Vagina (tissue), 2 donors: ENCODE measurements at places on chromosomes 1 and 21.

DNA sequence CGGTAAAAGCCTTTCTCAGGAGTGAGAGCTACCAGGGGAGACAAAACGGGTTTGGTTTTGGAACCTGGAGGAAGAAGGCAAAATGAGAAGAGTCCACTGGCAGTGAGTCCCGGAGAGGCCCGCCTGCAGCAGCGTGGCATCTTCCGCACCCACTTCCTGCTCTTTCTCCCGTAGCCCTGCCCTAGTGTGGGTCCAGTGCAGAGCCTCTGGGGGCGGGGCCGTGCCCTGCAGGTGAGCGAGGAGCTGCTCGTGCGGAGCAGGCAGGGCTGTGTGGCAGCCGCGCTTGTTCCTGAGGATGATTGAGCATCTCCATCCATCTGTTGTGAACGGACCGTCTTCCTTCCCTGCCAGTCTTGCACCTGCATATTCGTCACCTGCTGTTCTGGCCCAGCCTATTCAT lies 66.5 kb downstream of the PEX14 start:
- no peak for DNase-seq

- no peak for DNase-seq
Observed at GRCh38 chr1:103256490-103256889, 148.2 kb upstream of the COL11A1 start.

- no peak for DNase-seq
Observed at GRCh38 chr1:113442131-113442530, 51.8 kb downstream of the MAGI3 start.

- no peak for DNase-seq
Observed at GRCh38 chr1:231465051-231465450, 43.0 kb upstream of the EGLN1 start.

GRCh38 chr1:156422602-156423091 lies 53.6 kb downstream of the RHBG start:
- no peak for DNase-seq

DNA sequence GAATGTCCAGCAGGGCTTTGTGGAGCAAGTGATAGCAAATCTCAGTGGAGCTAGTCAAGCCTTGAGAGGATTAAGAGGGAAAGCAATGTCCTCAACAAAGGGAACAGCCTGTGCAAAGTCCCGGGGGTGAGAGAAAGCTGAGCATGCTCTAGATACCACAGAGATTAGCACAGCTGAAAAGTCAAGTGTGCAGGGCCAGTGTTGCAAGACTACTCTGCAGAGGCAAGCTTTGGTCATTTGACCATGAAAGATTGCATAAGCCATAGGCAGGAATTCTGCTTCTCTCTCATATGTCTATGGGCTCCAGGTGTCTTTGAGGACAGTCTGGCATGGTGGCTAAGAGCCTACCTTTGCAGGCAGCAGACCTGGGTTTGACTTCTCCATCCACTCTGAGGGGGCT lies 181.0 kb upstream of the JUN start:
- DNase-seq, result no peak

DNA sequence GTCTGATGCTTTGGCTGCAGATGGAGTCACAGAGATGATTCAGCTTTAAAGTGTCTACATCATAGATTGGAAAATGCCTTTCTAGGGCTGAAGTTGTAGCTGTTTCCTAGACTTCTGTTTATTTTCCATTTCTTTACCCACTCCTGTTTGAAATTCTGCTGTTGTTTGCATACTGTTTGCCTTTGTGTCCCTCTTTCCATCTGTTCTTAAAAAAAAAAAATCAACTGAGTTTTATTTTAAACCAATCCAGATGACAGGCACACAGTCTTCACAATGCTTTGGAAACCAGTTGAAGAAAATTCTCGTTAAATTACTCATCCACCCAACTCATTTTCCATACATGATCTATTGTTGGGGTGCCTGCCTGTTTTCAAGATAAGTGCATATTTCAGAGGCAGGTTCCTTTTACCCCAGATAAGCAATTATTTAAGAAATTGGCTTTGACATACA lies 245.9 kb downstream of the DISC1 start:
- no peak for DNase-seq

DNA sequence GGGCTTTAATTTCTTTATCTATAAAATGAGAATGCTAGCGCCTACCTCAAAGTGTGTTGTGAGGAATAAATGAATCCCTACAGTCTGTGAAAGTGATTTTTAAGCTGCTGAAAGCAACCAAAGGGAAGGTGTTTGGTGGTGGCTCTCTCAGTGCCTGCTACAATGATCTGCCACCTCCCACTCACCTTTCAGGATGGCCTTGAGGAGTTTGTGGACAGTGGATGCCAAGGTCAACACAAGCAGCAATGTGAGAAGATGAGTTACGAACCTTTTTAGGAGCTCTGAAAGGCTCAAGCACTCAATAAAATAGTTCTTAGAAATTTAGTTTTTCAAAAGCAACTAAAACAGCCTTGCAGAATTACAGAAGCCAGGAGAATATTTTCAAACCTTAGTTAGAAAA lies 176.6 kb upstream of the DPT start:
- no peak for DNase-seq

DNA sequence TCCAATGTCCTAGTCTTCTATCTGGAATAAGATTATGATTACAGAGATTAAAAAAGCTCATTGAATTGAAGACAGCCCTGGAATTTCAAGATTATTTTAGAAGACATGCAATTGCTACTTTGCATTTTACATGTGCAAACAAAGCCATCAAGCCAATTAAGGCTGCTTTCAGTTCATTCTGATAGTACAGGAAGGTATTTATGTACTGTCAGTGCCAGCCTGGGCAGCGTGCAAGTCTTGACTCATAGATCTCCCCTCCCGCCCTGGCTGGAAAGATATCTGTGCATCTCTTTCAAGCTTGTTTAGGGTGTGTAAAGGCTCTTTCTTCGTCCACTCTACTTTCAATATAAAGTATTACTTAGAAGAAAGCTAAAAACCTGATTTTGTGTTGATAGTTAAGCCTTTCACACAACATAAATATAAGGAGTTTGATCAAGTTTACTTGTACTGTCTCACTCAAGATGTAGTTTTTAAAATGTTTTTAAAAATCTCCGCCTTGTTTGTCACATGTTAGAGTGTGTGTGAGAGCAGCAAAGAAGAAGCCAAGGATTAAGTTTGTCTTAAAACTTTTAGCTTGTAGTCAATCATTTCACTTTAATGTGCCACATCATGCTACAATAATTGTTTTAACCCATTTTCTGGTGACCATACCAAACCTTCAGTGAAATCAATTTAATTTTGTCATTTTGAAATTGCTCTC lies 13.6 kb upstream of the LYPLAL1 start:
- no peak for DNase-seq

DNA sequence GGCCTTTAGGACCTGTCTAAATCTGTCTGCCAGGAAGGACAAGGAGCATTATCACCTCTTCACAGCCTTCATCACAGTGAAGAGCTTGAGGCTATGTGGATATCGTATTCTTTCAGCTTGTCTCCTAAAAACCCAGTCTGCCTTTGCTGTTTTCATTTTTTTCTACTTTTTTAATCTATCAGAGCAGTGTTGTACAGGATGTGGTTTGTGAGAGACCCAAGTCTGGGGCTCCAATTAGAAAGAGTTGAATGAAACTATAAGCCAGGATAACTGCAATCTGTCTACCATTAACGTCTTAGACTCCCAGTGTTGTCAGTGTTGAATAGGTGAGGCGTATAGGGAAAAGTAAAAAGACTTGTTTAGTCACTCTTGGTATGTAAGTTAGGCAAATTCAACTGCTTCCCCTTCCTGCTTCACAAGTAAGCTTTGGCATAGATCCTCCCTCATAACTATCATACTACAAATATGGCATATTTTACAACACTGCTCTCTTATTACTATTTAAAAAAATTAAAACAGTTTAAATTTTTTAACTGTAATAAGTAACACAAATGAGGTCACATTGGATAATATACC lies 1225.8 kb upstream of the PRMT6 start:
- no peak for DNase-seq

DNA sequence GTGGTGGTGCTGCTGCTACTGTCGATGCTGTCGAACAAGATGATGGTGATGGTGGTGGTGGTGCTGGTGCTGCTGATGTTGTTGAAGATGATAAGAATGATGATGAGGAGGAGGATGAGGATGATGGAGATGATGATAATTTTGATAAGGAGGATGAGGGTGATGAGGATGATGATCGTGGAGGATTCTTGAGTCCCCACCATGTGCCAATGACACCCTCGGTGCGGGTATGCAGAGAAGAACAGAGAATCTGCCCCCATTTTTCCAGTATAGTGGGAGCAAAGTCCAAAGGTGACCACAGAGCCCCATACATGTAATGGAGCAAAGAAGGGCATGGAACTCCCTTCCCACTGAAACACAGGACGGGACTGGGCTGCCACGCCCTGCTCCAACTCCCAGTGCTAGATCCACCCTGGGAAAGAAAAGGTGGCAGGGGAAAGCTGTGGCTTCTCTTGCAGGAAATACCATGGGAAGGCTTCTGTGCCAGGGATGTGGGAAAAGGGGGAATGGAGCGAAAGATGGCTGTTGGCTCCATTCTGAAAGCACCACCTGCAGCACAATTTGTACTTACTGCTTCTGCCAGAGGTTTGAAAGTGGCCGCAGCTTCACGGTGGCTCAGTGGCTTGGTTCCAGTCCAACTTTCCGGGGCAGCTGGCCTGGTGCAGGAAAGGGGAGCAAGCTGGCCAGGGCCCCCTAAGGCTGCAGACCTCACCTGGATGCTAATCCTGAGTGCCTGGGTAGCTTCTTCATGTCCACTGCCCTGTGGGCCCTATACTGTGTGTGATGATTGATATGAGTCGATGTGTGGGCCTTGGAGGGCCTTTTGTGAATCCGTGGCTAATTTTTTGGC lies 387.2 kb upstream of the VAMP3 start:
- peak; percentile 94 for DNase-seq

DNA sequence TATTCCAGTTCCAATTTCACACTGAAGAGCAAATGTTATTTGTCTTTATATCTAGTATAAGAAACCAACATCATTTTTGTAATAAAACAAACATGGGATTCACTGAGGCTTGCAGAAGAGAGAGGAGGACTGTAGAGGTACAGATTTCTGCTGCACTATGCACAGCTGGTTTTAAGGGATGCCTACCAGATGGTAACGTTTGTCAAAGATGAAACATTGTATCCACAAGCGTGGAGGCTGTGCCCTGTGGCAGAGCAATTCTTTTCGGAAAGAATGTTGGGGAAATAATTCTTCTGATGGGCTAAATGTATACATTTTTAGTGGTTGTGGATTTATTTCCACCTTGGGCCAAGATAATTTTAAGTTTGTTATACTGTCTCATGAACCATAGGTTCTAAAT lies 272.4 kb downstream of the DUSP10 start:
- DNase-seq, result no peak

GRCh38 chr1:204390751-204391466 lies 20.7 kb downstream of the PPP1R15B start:
- no peak for DNase-seq

GRCh38 chr1:10665930-10666850 lies 130.3 kb downstream of the CASZ1 start:
- no peak for DNase-seq

- no peak for DNase-seq
Observed at GRCh38 chr1:221697923-221698425, 43.9 kb downstream of the DUSP10 start.

GRCh38 chr1:244273845-244274619 lies 177.7 kb downstream of the ADSS2 start:
- no peak for DNase-seq

GRCh38 chr21:44792702-44793591 lies 8.7 kb downstream of the UBE2G2 start:
- DNase-seq, result no peak

DNA sequence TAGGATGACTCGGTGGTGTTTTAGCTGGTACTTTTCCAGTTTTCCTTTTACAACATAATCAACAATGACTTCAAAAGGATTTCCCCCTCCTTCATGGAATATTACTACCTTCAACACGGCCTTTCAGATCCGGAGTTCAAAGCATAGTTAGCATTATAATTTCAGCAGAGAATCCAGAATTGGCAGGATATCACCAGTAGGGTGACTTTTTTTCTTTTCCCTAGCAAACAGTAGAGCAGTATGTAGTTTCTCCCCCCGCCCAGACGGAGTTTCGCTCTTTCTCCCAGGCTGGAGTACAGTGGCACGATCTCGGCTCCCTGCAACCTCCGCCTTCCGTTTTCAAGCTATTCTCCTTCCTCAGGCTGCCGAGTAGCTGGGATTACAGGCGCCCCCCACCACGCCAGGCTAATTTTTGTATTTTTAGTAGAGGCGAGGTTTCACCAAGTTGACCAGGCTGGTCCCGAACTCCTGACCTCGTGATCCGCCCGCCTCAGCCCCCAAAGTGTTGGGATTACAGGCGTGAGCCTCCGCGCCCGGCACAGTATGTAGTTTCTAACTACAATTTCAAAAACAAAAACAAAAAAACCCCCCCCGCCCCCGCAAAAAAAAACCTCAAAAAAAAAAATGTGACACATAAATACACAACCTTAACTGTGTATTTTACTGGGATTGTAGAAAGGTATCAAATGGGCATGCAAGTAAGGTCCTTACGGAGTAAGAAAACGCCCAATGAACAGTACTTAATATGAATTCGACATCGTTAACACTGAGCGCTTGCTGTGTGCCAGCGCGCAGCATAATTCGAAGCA lies 1.5 kb upstream of the COX20 start:
- DNase-seq, result no peak

- DNase-seq, result no peak
Observed at GRCh38 chr21:37855647-37856625, 60.3 kb downstream of the KCNJ6 start.

DNA sequence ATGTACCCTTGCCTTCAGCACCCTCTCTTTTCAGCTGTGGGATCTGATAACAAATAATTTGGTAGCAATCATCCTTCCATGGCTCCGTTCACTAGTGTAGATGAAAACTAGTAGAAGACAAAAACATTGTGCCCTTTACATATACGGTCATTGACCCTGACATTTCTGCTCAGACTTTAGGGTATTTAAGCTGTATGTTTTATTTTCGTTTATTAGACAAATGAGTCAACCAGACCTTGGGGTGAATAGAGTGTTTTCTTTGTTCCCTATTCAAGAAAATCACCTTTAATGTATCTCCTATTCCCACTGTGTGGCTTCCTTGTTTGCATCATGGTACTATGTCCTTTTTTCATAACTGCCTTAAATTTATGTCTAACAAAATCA lies 187.3 kb downstream of the VAV3 start:
- DNase-seq, result no peak

GRCh38 chr1:85824066-85824840 lies 116.0 kb upstream of the ZNHIT6 start:
- no peak for DNase-seq

- DNase-seq, result no peak
Observed at GRCh38 chr1:111592389-111593361, 26.9 kb upstream of the RAP1A start.

DNA sequence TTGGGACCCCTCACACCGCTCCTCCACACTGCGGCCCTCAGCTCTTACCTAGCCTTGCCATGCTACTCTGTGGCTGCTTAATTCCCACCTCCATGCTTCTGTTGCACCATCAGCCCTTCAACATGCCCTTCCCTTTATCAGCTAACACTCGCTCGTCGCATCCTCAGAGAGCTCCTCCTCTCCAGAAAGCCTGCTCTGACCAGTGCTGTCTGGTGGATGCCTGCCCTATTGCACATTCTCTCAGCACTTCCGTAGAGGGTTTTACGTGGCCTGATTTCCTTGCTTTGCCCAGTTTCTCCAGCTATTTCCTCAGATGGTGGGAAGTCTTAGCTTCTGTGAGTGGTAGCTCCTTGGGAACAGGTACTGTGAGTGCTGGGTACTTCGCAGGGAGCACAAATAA lies 10.3 kb upstream of the LAD1 start:
- DNase-seq, result no peak
